Smooth muscle cell of the pulmonary artery (primary cell): ENCODE measurements at places on chromosomes 5 and 9. TPM values are rescaled to one million over a fixed set of nuclear protein-coding genes. Genes with fewer than 3 reads are reported as not detected.

Gene AMACR
- total RNA-seq, result 6.6 and 7.1 TPM in 2 replicates

Gene SLC6A18
- not detected in 2 replicates for total RNA-seq

Gene HTR4
- 0.07 and 3.3 TPM in 2 replicates for total RNA-seq

Gene MYOT
- total RNA-seq, result not detected in 2 replicates

Gene PHF2
- 15.6 and 15.9 TPM in 2 replicates for total RNA-seq

Gene SKP2
- 18.2 and 20.1 TPM in 2 replicates for total RNA-seq

Gene LRRC19
- not detected in 2 replicates for total RNA-seq

Gene GABRA1
- total RNA-seq, result 0.17 TPM in 1 of 2 replicates, not detected in the other

Gene TOR4A
- 19.7 and 47.4 TPM in 2 replicates for total RNA-seq

Gene GPR21
- total RNA-seq, result 2.2 and 3.1 TPM in 2 replicates

Gene NPR2
- total RNA-seq, result 43.6 and 53.1 TPM in 2 replicates

Gene SHOC1
- total RNA-seq, result under 0.01 TPM in 1 of 2 replicates, not detected in the other

Gene LIFR
- total RNA-seq, result 13.4 and 30.1 TPM in 2 replicates
